ENCODE measurements at places on chromosomes 16 and 17. TPM values are rescaled to one million over a fixed set of nuclear protein-coding genes. Genes with fewer than 3 reads are reported as not detected.
A peak's percentile ranks its signal among the peaks of the same experiment; 100 is the strongest.

GRCh38 chr17:60229188-60229802 lies 79.5 kb downstream of the CA4 start:
- no peak for DNase-seq

The HBA2 gene
- total RNA-seq: 64.7 TPM

DNA sequence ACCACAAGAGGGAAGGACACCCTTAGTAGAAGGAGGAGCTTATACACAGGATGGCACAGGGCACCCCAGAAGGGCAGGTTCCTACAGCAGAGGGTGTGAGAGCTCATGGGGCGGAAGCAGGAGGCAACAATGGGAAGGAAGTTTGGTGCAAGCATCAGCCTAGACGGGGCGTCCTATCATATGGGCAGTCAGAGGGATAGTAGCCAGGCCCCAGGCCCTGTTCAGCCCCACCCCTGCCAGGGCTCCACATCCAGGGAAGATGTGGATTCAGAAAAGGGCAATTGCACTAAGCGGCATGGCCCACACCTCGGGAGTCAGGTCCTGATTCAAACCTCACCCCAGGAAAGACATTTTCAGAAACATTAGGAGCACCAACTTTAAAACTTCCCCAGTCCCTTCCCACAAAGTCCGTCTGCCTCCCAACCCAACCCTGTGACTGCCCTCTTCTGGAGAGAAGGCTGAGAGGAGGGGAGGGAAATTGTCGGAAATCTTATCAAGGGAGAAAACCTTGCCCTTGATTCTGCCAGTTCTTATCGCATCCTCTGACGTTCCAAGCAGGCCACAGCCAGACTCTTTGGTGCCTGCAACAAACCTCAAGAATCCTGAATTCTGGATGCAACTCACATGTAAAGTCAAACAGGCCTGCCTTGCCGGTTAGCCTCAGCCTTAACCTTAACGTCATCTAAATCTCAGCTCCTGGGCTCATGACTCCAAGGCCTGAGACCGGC lies 198.8 kb upstream of the CDH5 start:
- no peak for DNase-seq

The ABCA8 gene
- total RNA-seq: 52.9 TPM

GRCh38 chr17:60641810-60642220 lies 35.8 kb upstream of the BCAS3 start:
- no peak for DNase-seq

The SLC35G6 gene
- not detected for total RNA-seq

The CA10 gene
- not detected for total RNA-seq

DNA sequence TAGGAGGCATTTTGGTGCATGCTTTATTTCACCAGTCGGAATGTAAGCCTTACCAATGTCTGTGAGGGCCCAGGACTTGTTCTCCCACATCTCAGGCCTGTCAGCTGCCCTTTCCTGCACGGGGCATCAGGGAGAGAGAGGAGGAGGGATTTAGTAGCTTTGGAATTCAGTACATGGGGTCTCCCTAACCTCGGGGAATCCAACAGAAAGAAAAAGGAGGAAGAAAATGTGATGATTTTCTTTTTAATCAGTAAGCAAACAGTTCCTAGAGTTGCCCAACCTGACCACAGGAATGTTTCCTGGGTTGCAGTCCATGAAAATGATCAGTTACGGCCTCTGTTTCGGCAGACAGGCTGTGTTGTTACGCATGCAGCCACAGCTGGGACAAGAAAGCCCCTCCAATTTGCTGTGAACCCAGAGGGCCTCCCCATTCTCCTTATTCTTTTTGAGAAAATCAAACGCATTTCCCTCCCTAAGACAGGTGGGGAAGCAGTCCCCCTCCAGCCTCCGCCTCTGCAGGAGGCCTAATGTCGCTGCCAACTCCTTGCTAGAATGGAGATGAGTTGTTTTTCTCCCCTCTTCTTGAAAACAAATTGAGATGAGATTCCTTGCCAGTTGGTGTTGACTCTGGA lies 53.1 kb upstream of the TANGO6 start:
- no peak for DNase-seq

DNA sequence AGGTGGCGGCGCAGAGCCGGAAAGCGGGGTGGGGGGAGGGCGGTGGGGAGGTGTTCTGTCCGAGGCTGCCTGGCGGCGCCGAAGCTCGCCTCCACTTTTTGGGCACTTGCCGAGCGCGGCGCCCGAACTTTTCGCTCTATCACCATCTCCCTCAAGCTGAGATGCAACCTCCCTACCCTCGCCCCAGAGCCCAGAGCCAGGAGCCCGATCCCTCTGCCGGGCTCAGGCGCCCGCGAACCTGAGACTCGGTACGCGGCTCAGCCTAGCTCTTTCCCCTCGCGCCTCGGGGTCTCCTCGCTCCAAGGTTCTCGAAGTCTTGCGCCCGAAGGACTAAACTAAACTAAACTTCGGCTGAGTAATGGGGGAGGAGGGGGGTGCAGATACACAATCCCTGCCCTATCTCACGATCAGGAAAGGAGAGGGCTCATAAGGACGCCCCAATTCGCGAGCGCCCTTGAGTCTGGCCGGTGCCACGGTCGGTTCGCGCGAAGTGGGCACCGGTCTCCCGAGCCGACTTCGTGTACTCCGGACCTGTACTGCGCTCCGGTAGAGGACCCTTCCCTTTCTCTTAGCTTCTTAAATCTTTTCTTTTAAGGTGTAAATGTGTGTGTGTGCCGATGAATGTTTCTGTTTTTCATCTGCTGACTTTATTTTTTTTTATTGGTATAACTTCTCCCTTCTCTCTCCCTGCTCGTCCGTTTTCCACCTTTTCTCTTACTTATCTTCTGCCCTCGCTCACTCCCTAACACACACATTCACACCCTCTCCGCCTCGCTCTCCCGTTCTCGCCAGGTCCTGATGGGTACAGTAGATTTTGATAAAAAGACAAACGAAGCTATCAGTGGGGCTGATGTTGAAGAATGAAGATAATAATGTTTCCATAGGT lies 1.9 kb upstream of the SALL1 start:
- no peak for DNase-seq

GRCh38 chr17:27810902-27811557 lies 10.7 kb upstream of the NOS2 start:
- DNase-seq: no peak

DNA sequence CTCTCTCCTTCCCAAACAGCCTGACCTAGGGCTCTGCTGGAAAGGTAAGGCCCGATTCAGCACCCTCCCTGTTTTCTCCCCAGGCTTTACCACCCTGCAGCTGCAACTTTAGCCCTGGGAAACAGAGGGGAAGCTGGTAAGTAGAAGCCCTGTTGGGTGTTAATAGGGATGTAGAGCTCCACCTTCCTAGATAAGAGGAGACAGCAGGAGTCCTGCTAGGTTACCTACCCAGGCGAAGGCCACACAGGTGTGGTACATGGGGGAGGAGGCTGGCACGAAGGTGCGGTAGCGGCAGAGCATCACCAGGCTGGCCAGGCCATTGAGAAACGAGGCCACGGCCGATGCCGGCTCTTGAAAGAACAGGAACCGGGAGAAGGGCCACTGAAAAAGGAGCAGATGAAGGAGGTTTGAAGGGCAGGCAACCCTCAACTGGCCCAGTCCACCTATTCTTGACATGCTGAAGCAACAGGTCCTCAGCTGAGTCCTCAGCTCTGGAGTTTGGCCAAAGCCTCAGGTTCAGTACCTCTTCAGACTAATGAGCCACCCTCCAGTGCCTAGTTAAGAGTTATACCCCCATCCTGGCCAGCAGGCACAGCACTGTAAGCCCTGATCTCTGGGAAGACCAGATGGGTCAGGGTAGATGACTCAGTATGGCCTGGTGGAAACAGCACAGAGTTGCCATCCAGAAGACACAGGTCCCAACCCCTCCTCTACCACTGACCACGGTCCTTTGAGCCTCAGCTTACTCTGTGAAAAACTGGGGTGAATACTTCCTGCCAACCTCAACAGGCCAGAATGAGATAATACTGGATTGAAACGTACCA lies 3.3 kb downstream of the PGAP3 start:
- DNase-seq: no peak

- peak; percentile 60 for DNase-seq
These were observed at the start of gene RHBDL3 for GRCh38 chr17:32265192-32265923. Gene RHBDL3, plus strand, starts transcription at chr17:32265832. Its CDS starts 358 bp downstream, at chr17:32266190.

The RNF157 gene
- total RNA-seq: 18.5 TPM

The HS3ST3B1 gene
- 1.5 TPM for total RNA-seq

The CDH8 gene
- 0.19 TPM for total RNA-seq

DNA sequence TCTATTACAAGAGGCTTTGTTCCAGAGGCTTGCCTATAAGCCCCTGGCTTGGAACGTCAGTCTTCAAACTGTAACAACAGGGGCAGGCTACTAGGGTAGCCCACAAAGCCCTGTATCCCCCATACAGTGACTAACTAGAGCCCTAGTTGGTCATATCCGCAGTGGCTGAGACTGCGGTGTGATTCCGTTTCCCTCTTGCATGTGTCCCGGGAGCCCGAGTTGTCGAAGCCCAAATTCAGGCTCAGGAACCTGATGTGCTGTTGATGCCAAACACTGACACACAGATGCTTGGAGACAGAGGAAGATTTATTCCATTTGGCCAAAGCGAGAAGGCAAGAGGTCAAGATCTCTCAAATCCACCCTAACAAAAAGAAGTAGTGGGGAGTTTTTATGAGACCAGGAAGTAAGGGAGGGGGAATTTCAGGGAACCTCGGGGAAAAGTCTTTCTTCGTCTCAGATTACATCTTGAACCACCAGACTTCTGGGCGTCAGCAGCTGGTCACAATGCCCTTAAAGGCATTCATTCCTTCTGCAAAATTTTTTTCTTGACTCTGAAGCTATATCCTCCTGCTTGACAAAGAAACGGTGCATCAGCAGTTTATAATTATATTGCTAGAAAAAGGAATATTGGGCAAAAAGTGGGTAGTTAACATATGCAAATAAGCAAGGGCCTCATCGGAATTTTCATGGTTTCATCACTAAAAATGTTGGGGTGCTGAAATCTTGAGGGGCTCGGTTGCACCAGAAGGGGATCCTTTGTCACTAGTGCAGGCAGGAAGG lies 879 bp downstream of the SLFN5 start:
- peak; percentile 68 for DNase-seq

The POLR3E gene
- 34.8 TPM for total RNA-seq

GRCh38 chr16:3748307-3748706 lies 31.0 kb upstream of the TRAP1 start:
- peak; percentile 34 for DNase-seq

- DNase-seq: no peak
These were observed 7.3 kb downstream of the ATP2A3 start for GRCh38 chr17:3956983-3957382.

The CYGB gene
- 34.2 TPM for total RNA-seq

The CYB5B gene
- 55.4 TPM for total RNA-seq

The C17orf113 gene
- total RNA-seq: 0.59 TPM

DNA sequence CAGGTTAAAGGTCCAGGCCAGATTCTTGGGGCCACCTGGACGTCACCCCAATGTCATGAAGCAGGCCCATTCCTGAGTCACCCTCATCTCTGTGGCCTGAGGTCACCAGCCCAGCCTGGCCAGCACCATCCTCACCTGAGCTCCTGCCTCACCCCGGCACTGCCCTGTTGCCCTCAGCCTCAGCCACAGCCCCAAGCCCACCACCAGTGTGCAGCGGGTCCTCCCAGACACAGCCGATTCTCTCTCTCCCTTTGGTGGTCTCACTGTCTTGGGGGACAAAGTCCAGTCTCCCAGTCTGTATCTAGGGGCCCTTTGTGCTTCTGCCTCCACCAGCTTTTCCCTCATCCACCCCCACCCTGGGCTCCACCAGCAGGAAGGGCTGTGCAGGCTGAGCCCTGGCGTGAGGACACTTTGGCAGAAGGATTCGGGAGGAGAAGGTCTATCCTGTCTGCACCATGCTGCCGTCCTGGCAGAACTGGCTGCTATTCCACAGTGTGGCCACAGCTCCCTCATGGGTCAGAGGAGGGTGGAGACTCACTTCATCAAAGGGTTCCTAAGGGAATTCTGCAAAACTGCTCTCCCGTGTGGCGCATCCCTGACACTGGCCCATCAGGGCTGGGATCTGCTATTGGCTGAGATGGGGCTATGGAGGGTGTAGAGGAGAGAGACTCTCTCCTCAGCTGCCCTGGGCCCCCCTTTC lies 64.3 kb downstream of the PRMT7 start:
- no peak for DNase-seq

DNA sequence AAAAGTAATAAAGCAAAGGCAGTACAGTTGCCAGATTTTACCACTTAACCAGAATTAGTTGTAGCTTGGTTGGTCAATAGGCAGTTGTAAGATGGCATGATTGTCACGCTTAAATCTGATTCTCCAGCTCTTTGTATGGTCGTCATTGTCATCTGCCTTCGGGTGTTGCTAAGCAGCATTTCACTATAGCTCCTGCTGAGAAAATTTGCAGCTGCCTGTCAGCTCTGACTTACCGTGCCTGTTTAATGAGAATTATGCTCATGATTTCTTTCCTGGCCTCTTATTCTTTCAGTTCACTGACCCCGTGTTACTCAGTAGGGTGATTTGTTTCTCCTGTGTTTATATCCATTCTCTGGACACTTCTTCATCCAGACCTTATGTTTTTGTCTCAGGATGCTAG lies 66.7 kb downstream of the TANGO6 start:
- DNase-seq: no peak

DNA sequence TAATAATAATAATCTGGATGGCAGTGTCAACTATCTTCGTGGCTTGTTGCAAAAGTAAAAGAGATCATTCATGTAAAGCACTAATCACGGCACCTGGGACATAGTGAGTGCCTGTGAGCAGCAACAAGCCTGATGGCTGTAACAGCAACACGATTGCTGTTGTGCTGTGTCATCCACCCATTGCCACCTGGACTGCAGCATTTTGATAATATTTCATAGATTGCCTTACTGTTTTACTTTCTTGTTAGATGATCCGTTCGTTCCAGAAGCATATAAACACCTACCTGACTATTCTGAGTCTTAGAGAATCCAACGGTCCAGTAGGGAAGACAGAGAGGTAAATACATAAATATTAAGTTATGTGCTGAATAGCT lies 3.1 kb upstream of the MRPS23 start:
- DNase-seq: no peak

- DNase-seq: no peak
These were observed 22.2 kb downstream of the KRT23 start for GRCh38 chr17:40915199-40915661.

- DNase-seq: no peak
These were observed 9.1 kb upstream of the CRISPLD2 start for GRCh38 chr16:84810518-84811273.

The LGALS9B gene
- not detected for total RNA-seq

The ZNF597 gene
- total RNA-seq: 1.5 TPM

The KRTAP9-8 gene
- total RNA-seq: not detected

- DNase-seq: peak; percentile 83
These were observed 10.8 kb downstream of the MAP2K3 start for GRCh38 chr17:21295036-21295952.

DNA sequence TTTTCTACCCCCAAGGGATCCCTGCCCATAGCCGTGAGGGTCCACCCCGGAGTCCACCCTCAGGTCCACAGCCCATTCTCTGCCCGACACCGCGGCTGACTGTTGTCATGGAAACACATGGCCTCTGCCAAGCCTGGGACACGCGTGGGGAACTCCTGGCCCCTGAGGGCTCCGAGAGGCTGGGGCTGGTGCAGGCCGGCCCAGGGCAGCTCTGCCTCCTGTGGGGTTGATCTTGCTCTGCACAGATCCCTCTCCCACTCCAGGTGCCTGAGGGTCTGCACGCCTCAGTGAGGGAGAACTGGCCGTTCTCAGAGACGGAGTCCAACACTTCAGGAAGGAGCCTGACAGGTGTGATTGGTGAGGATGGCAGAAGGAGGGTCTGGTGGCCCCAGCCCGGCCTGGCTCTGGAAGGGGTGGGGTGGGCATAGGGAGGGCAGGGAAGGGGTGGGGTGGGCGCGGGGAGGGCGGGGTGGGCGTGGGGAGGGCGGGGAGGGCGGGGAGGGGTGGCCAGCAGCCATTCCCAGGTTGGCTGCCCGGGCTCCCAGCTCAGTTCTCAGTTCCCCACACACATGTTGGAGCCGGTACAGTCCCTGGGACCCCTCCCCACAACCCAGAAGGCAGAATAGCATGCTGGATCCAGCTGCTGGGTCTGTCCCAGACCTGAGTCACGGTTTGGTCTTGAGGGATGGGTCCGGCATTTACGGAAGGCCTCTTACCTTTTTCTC lies 6.4 kb downstream of the MRPL28 start:
- no peak for DNase-seq
